Upper lobe of left lung (tissue), 6 donors: ENCODE measurements at places on chromosomes 3 and 15. TPM values are rescaled to one million over a fixed set of nuclear protein-coding genes. Genes with fewer than 3 reads are reported as not detected.

The SPINK8 gene
- not detected for total RNA-seq

The PLSCR5 gene
- not detected for total RNA-seq

The MOBP gene
- 0.22 TPM for total RNA-seq

DNA sequence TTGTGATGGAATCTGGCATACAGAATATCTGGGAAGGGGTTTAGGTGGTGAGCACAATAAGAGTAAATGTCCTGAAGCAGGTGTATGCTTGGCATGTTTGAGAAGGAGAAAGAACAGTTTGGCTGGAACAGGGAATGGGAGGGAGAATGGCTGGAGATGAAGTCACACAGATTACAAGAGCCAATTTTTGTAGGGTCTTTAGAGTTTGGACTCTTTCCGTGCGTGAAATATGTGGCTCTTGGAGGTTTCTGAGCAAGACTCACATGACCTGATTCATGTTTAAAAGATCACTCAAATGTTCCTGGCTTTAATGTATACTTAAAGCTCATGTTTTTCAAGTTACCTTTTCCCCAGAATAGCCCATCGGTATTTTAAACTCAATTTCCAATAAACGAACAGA is 32.8 kb downstream of the SPRED1 start:
- H3K4me3 ChIP-seq, result no peak overlapping the region
- no peaks in the 10 kb centered on the region for H3K36me3 ChIP-seq
- no peak overlapping the region for H3K27ac ChIP-seq
- H3K27me3 ChIP-seq, result no peaks in the 10 kb centered on the region
- no peak for DNase-seq

DNA sequence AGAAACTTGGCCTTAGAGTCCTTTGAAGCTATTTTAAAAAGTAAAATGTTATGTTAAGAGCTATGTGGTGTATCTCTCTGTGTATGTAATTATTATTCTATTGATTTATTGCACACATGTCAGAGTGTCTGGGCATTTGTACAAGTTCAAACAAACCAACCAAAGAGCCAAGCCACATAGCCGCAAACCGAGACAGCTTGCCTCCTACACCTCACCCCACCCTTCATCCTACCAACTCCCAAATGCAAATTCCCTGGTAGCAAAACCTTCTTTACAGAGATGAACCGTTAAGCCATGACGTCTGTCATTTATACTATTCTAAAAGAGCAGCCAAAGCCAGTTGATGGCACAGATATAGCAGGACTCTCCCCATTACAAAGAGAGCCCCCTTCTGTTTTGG is 332.3 kb downstream of the ERC2 start:
- no peaks in the 10 kb centered on the region for H3K27me3 ChIP-seq
- no peak overlapping the region for H3K4me3 ChIP-seq
- H3K4me1 ChIP-seq, result no peaks in the 10 kb centered on the region
- no peaks in the 10 kb centered on the region for H3K36me3 ChIP-seq
